ENCODE measurements at places on chromosomes 1 and 21.

- no peak for DNase-seq
Measured at GRCh38 chr1:94395231-94395630, 23.0 kb upstream of the ABCD3 start.

- DNase-seq = no peak
Measured at GRCh38 chr1:156838972-156839371, 19.9 kb downstream of the INSRR start.

DNA sequence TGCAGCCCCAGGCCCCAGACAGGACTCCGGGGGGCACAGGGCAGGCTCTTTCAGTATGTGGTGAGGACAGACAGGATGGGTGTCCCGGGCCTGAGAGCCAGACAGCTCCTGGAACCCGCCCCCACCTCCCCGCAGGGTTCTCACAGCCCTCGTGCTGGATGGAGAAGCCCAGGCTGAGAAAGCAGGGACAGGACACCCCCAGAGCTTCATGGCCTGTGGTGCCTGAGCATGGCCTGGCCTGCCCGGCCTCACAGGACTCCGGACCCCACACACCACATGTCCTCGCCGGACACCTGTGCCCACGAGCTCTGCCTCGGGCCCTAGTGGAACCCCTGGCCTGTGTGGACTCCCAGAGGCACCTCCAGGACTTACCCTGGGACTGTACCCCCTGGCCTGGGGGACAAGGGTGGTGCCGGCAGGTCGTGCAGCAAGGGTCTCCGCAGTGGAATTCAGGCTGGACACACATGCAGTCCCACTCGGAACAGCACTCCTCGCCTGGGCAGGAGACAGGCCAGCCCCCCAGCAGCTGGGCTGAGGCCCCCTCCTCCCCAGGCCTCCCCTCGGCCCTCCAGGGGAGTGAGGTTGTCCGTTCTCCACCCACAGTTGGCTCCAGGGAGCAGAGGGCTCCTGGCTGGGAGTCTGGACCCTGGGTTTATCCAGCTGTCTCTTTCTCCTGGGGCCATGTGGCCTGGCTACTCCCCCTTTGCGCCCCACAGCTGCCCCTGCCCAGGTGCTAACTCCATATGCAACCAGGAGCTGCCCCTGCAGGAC, 1.2 kb downstream of the TNFRSF18 start:
- no peak for DNase-seq

- no peak for DNase-seq
Measured at GRCh38 chr1:183832459-183832858, 27.5 kb downstream of the RGL1 start.
